ENCODE measurements at places on chromosomes 13 and 19.

DNA sequence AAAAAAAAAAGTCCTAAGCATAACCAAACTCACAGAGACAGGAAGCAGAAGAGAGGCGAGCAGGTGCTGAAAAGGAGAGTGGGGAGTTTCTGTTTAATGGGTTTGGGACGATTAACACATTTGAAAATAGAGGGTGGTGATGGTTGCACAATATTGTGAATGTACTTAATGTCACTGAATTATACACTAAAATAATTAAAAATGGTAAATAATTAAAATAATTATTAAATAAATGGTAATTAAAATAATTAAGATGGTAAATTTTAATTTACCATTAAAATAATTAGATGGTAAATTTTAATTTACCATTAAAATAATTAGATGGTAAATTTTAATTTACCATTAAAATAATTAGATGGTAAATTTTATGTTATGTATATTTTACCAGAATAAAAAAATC lies 74.8 kb upstream of the XPO4 start:
- H3K4me1 ChIP-seq = no peaks in the 10 kb centered on the region
- no peaks in the 10 kb centered on the region for H3K27me3 ChIP-seq

GRCh38 chr19:37902668-37903067 lies 3.7 kb downstream of the WDR87 start:
- no peaks in the 10 kb centered on the region for H3K36me3 ChIP-seq
- DNase-seq = peak; percentile 77
- H3K27me3 ChIP-seq = no peaks in the 10 kb centered on the region
- peaks cover 17% of the 10 kb centered on the region for H3K4me1 ChIP-seq
- no peak overlapping the region for H3K27ac ChIP-seq

DNA sequence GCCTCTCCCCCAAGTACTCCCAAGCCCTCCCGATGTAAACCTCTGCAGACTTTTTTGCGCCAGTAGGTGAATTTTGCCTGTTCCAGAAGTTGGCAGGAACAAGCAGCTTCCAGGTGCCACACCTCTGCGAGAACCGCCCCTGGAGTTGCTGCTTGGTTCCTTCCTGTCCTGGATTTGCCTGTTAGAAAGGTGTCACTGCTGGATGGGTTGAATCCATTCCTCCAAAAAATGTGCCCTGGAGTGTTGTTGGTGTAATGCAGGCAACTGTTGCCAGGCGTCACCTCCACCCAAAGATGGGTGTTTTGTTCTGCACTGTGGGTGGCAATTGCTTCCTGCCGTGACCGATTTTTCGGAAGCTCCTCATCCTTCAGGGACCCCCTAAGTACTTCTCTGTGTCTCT lies 5.7 kb downstream of the PGPEP1 start:
- H3K4me3 ChIP-seq = no peak overlapping the region
- H3K36me3 ChIP-seq = peaks cover 8% of the 10 kb centered on the region
- H3K27me3 ChIP-seq = no peaks in the 10 kb centered on the region
- peaks cover 15% of the 10 kb centered on the region for H3K4me1 ChIP-seq

- no peak for DNase-seq
- H3K4me3 ChIP-seq = peak overlapping the region; percentile 79
- H3K4me1 ChIP-seq = peaks cover 96% of the 10 kb centered on the region
- no peaks in the 10 kb centered on the region for H3K27me3 ChIP-seq
- H3K36me3 ChIP-seq = peaks cover 2% of the 10 kb centered on the region
Measured at GRCh38 chr19:15283141-15283883, 49.0 kb downstream of the BRD4 start.

DNA sequence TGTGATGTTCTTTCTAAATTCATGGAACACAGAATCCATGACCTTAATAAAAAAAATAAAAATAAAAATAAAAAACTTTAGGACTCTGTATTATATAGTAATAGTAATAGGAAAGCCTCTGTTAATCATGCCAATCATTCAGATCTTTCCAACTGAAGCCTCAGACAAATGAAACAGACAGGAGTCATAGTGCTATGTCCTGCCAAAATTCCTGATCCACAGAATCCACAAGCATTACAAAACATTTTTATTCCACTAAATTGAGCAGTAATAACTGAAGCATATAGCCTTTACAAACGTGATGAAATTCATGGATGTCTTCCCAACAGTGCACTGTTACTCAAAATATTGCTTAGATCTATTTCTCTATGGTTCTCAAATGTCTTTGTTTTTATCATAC lies 820.6 kb upstream of the PCDH9 start:
- no peaks in the 10 kb centered on the region for H3K27me3 ChIP-seq
- no peak overlapping the region for H3K27ac ChIP-seq
- no peaks in the 10 kb centered on the region for H3K4me1 ChIP-seq
- H3K36me3 ChIP-seq = no peaks in the 10 kb centered on the region

- no peaks in the 10 kb centered on the region for H3K27me3 ChIP-seq
- peak overlapping the region; percentile 89 for H3K4me3 ChIP-seq
- DNase-seq = peak; percentile 32
- H3K4me1 ChIP-seq = peaks cover 31% of the 10 kb centered on the region
Measured at GRCh38 chr13:95300625-95301182, 547 bp downstream of the ABCC4 start.

DNA sequence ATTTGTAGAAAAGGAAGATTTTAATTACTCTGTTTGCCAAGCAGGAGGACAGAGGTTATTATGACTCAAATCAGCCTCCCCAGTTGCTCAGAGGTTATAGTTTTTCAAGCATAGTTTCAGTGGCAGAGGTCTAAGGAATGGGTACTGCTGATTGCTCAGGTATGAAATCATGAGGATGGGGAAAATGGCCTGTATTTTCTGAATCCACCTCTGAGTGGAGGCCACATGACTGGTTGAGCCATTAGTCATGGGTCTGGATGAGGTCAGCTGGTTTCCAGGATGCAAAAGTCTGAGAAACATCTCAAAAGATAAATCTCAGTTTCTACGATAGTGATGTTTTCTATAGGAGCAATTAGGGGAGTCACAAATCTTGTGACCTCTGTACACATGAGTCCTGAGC lies 62.8 kb upstream of the CEACAM8 start:
- H3K27ac ChIP-seq = no peak overlapping the region
- H3K4me1 ChIP-seq = no peaks in the 10 kb centered on the region
- H3K4me3 ChIP-seq = no peak overlapping the region
- peaks cover 12% of the 10 kb centered on the region for H3K36me3 ChIP-seq
- no peak for DNase-seq

GRCh38 chr13:30396434-30397075 lies 25.7 kb upstream of the UBE2L5 start:
- peak overlapping the region; percentile 34 for H3K4me3 ChIP-seq
- no peak for DNase-seq
- H3K27me3 ChIP-seq = no peaks in the 10 kb centered on the region
- H3K27ac ChIP-seq = peak overlapping the region; percentile 68
- H3K4me1 ChIP-seq = peaks cover 51% of the 10 kb centered on the region
- H3K36me3 ChIP-seq = no peaks in the 10 kb centered on the region

- no peaks in the 10 kb centered on the region for H3K36me3 ChIP-seq
- H3K4me1 ChIP-seq = peaks cover 15% of the 10 kb centered on the region
- no peak overlapping the region for H3K4me3 ChIP-seq
- DNase-seq = no peak
- H3K27ac ChIP-seq = no peak overlapping the region
- peaks cover 6% of the 10 kb centered on the region for H3K27me3 ChIP-seq
Measured at GRCh38 chr13:109747524-109747923, 38.9 kb downstream of the IRS2 start.

DNA sequence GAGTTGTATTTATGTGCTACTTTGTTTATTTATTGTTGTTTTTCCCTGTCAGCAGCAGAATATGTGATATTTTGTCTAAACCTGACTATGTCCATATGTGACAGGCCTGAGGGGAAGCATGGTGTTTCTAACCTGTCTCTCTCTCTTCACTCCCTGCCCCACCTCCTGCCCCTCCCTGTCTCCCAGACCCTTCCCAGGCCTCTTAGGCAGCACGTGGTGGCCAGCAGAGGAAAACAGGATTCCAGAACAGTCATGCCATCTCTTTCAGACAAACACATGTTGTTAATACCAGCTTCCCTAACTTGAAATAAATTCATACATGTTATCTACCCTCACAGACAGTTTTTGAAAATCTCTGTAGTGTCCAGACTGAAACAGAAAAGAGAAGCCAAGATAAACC lies 31.0 kb upstream of the ATP11A start:
- no peaks in the 10 kb centered on the region for H3K27me3 ChIP-seq
- H3K4me3 ChIP-seq = no peak overlapping the region
- H3K4me1 ChIP-seq = no peaks in the 10 kb centered on the region
- H3K36me3 ChIP-seq = no peaks in the 10 kb centered on the region
- no peak for DNase-seq
- no peak overlapping the region for H3K27ac ChIP-seq

DNA sequence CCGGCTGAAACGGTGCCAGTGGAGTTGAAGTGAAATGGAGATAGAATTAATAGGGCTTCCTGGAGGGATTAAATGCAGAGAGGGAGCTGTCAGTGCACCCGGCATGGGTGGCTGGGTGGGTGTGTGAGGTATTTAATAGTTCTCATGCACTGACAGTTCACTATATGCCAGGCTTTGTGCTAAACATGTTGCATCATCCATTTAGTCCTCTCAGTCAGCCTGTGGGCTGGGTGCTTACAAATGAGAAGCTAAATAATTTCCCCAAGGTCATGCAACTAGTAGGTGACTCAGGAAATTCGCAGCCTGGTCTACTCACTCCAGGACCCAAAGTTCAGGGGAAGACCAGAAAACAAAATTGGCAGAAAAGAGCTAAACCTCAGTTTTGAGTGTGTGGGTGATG lies 63.5 kb upstream of the SPATA13 start:
- H3K4me1 ChIP-seq = peaks cover 23% of the 10 kb centered on the region
- no peaks in the 10 kb centered on the region for H3K36me3 ChIP-seq
- H3K27me3 ChIP-seq = no peaks in the 10 kb centered on the region
- no peak for DNase-seq
- no peak overlapping the region for H3K27ac ChIP-seq

GRCh38 chr19:5128936-5129389 lies 160.1 kb downstream of the KDM4B start:
- H3K27ac ChIP-seq = no peak overlapping the region
- H3K27me3 ChIP-seq = no peaks in the 10 kb centered on the region
- H3K36me3 ChIP-seq = no peaks in the 10 kb centered on the region
- no peak for DNase-seq

- H3K4me3 ChIP-seq = no peak overlapping the region
- H3K4me1 ChIP-seq = peaks cover 32% of the 10 kb centered on the region
- H3K36me3 ChIP-seq = peaks cover 5% of the 10 kb centered on the region
- H3K27ac ChIP-seq = peak overlapping the region; percentile 54
- DNase-seq = no peak
Measured at GRCh38 chr19:11044431-11044830, 44.8 kb upstream of the LDLR start.

DNA sequence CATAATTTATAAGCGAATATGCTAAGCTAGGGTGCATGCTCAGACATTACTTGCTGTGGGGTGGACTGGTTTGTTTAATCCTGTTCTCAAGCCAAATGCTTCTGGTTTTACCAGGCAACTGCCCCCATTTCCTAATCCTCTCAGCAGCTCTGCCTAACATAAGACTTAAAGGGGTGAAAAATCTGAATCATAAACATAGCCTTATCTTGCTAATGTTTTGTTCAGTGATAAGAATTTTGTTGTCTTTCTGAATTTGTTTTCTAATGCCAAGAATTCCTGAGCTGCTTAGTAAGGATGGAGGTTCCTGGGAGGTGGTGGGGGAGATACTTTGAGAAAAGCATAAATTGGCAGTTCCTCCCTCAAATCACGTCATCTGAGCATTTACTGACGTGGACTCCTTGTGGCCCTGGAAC lies 42.7 kb downstream of the ING1 start:
- H3K4me3 ChIP-seq = no peak overlapping the region
- peaks cover 3% of the 10 kb centered on the region for H3K36me3 ChIP-seq
- no peak overlapping the region for H3K27ac ChIP-seq
- no peaks in the 10 kb centered on the region for H3K4me1 ChIP-seq
- peaks cover 9% of the 10 kb centered on the region for H3K27me3 ChIP-seq

GRCh38 chr13:97535614-97536013 lies 101.6 kb downstream of the RAP2A start:
- H3K4me3 ChIP-seq = no peak overlapping the region
- no peaks in the 10 kb centered on the region for H3K4me1 ChIP-seq
- peaks cover 4% of the 10 kb centered on the region for H3K27me3 ChIP-seq
- no peak for DNase-seq
- no peak overlapping the region for H3K27ac ChIP-seq

- H3K27me3 ChIP-seq = no peaks in the 10 kb centered on the region
- peak overlapping the region; percentile 39 for H3K4me3 ChIP-seq
- peak; percentile 75 for DNase-seq
- peaks cover 52% of the 10 kb centered on the region for H3K4me1 ChIP-seq
Measured at GRCh38 chr19:937259-937694, 11.4 kb downstream of the ARID3A start.

DNA sequence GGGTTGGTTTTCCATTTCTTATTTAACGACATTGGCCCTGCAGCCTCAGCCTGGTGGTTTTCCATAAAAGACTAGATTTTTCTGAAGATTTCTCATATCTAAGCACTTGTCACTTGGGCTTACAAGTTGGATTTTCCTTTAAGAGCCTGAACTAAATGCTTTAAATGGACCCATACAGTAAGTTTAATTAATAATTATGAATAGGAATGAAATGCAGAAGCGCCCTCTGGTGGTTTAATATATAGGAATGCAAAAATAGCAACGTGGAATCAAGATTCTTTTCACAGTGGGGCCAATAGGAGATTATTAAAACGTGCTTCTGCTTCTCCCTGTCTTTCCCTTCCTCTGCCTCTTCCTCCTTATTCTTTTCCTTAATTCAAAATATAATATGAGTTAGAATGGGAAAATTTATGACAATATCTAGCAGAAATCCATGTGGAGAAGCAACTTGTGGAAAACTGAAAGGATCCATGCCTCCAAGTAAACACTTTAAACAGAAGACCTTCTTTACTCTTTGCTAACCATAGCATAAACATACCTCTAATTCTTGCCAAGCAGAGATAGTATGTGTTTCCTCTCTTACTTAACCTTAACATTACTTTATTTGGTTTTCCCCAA lies 324.0 kb downstream of the GPC5 start:
- no peaks in the 10 kb centered on the region for H3K4me1 ChIP-seq
- H3K4me3 ChIP-seq = no peak overlapping the region
- no peaks in the 10 kb centered on the region for H3K36me3 ChIP-seq
- DNase-seq = no peak

- no peaks in the 10 kb centered on the region for H3K36me3 ChIP-seq
- H3K27ac ChIP-seq = no peak overlapping the region
- no peak for DNase-seq
- peaks cover 6% of the 10 kb centered on the region for H3K27me3 ChIP-seq
- no peaks in the 10 kb centered on the region for H3K4me1 ChIP-seq
Measured at GRCh38 chr13:97483465-97483864, 49.5 kb downstream of the RAP2A start.

DNA sequence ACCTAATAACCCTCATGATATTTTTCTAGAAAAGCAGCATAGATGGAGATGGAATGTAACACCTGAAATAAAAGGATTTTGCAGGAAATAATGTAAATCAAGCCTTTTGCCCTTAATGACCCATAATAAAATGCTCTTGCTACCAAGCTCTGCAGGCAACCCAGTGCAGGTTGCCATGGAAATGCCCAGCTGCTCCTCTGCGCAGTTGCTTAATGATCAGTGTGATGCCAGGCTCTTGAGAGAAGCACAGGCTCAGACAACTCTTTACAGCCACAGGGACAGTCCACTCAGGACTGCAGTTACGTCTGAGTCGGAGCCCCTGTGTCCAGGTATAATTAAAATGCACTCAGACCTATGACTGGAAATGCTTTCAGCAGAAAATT lies 165.5 kb downstream of the LACC1 start:
- no peak overlapping the region for H3K4me3 ChIP-seq
- peaks cover 5% of the 10 kb centered on the region for H3K27me3 ChIP-seq
- no peaks in the 10 kb centered on the region for H3K36me3 ChIP-seq
- no peak overlapping the region for H3K27ac ChIP-seq
- H3K4me1 ChIP-seq = no peaks in the 10 kb centered on the region

All from naive thymus-derived CD8-positive, alpha-beta T cell (primary cell).